Naive thymus-derived CD8-positive, alpha-beta T cell (primary cell): ENCODE measurements at places on chromosomes 5 and 9. TPM values are rescaled to one million over a fixed set of nuclear protein-coding genes. Genes with fewer than 3 reads are reported as not detected.

DNA sequence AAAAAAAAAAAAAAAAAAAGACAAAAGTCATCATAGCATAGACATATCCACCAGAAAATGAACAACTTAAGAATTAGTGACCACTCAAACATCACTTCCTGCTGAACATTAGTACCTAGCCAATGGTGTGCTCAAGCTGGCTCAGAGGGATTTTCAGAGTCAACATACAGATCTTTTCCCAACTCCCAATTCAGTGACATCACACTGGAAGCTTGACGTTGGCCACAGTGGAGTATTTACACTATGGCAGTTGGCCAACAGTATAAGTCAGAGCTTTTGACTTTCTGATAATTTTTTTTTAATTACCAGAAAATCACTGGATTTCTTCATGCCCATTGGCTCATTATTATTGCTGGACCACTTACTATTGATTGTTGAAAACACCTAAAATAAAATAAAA is 383.5 kb downstream of the ARHGEF28 start:
- no peak overlapping the region for H3K27ac ChIP-seq
- H3K4me1 ChIP-seq: no peaks in the 10 kb centered on the region
- no peak overlapping the region for H3K4me3 ChIP-seq

Gene IL13
- not detected for polyA plus RNA-seq

- H3K27ac ChIP-seq: no peak overlapping the region
- H3K36me3 ChIP-seq: no peaks in the 10 kb centered on the region
- no peak for DNase-seq
- no peak overlapping the region for H3K4me3 ChIP-seq
Measured at GRCh38 chr9:81682797-81683196, 6.5 kb downstream of the TLE1 start.

Gene CLIC3
- 30.2 TPM for polyA plus RNA-seq

DNA sequence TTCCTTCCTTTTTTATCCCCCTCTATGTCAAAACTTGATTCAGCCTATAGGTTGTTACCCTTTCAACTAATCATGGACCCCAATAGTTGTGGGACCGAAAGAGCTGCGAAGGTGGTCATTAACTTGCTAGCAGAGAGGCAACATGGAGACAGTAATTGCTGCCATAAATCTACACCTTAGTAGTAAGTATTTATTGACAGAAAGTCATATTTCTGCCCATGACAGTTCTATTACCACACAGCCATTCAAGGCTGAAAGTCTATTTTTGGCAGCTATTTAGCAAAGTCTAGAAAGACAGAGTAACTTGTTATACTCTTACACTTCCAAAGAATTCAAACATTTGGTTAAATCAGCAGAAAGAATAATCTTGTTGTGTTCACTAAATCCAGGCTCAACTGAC is 236.2 kb downstream of the PRELID2 start:
- H3K36me3 ChIP-seq: no peaks in the 10 kb centered on the region
- no peak overlapping the region for H3K4me3 ChIP-seq
- H3K4me1 ChIP-seq: no peaks in the 10 kb centered on the region
- no peaks in the 10 kb centered on the region for H3K27me3 ChIP-seq
- H3K27ac ChIP-seq: no peak overlapping the region

GRCh38 chr5:1468247-1468612 is 23.0 kb upstream of the SLC6A3 start:
- no peaks in the 10 kb centered on the region for H3K4me1 ChIP-seq
- H3K36me3 ChIP-seq: no peaks in the 10 kb centered on the region

Gene FST
- not detected for polyA plus RNA-seq

Gene DAB2
- polyA plus RNA-seq: not detected

GRCh38 chr5:128202320-128202719 is 118.8 kb downstream of the SLC12A2 start:
- H3K36me3 ChIP-seq: no peaks in the 10 kb centered on the region
- H3K4me1 ChIP-seq: peaks cover 25% of the 10 kb centered on the region

- no peak for DNase-seq
- no peaks in the 10 kb centered on the region for H3K36me3 ChIP-seq
- no peaks in the 10 kb centered on the region for H3K4me1 ChIP-seq
- no peak overlapping the region for H3K27ac ChIP-seq
- no peak overlapping the region for H3K4me3 ChIP-seq
Measured at GRCh38 chr9:82726424-82727276, 336.3 kb downstream of the RASEF start.

DNA sequence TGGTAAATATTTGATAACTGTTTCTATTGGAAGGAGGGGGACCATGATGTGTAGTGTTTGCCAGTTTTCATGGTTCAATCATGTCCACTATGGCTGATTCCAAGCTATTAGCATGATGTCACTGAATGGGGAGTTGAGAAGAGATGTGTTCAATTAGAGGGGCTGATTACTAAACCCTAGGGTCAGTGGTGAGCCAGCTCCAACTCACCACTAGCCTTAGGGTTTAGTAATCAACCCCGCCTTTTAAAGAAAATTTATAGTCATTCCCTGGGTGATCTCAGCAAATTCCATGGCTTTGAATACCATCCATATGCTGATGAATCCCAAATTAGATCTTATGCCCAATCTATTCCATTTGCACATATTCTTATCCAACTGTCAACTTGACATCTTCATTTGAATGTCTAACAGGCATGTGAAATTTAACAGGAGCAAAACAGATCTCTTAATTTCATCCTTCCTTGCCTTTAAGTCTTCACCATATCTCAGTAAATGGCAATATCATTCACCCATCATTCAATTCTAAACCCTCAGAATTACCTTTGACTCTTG is 98.8 kb downstream of the GCNT1 start:
- DNase-seq: no peak
- H3K36me3 ChIP-seq: no peaks in the 10 kb centered on the region
- H3K4me3 ChIP-seq: no peak overlapping the region
- no peaks in the 10 kb centered on the region for H3K4me1 ChIP-seq
- H3K27me3 ChIP-seq: no peaks in the 10 kb centered on the region
- H3K27ac ChIP-seq: no peak overlapping the region

DNA sequence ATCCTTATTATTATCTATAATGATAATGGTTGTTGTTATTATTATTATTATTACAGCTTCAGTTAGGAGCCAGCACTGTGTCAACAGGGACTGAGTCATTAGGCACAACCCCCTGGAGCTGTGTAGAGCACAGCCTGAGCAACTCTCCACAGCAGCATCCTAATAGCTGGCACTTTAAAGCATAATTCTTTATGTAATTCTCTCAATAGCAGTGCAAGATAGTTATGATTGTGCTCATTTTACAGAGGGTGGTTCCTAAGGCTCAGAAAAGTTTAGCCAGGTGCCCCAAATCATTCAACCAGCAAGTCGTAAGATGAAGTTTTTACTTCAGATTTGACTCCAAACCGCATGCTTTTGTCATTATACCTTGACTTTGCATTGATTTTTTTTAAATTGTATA is 390.3 kb downstream of the ANXA1 start:
- H3K27me3 ChIP-seq: no peaks in the 10 kb centered on the region
- H3K4me1 ChIP-seq: no peaks in the 10 kb centered on the region
- H3K27ac ChIP-seq: no peak overlapping the region
- no peaks in the 10 kb centered on the region for H3K36me3 ChIP-seq

DNA sequence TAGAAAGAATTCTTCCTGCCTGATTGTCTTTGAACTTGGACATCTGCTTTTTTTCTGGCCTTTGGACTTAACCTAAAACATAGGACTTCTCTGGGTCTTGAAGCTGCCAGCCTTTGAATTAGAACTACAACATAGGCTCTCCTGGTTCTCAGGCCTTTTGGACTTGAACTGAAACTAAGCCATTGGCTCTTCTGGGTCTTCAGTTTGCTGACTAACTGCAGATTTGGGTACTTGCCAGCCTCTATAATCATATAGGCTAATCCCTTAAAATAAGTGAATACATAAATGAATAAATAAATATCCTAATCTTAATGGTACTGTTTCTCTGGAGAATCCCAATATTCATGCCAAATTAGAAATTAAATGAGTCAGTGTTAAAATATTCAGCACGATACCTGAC is 473.4 kb upstream of the PAPPA start:
- no peaks in the 10 kb centered on the region for H3K4me1 ChIP-seq
- peaks cover 3% of the 10 kb centered on the region for H3K27me3 ChIP-seq
- no peaks in the 10 kb centered on the region for H3K36me3 ChIP-seq
- no peak overlapping the region for H3K4me3 ChIP-seq
- no peak for DNase-seq

GRCh38 chr5:95605786-95606185 is 14.1 kb upstream of the GPR150 start:
- no peak for DNase-seq
- no peaks in the 10 kb centered on the region for H3K27me3 ChIP-seq
- H3K36me3 ChIP-seq: peaks cover 30% of the 10 kb centered on the region

DNA sequence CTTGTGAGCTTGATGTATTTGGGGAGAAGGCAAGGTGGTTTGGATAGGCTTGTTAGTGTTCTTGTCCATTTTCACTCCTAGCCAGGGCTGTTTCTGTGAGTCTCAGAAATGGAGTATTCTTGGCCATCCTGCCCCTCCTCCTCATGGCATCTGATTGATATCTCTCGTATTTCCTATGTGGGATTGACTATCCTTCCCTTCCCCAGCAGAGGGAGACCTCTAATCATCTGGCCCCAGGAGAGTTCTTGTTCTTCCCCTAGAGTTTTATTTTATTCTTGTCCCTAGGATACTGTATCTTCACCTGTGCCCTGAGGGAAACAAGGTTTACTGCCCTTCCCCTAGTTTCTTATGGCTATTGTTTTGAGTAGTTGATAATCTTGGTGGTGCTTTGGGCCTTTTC is 114.4 kb downstream of the VPS13A start:
- H3K4me3 ChIP-seq: no peak overlapping the region
- no peak overlapping the region for H3K27ac ChIP-seq
- H3K27me3 ChIP-seq: no peaks in the 10 kb centered on the region
- DNase-seq: no peak
- H3K36me3 ChIP-seq: peaks cover 47% of the 10 kb centered on the region

GRCh38 chr5:1470762-1471211 is 25.5 kb upstream of the SLC6A3 start:
- no peak for DNase-seq
- H3K4me1 ChIP-seq: no peaks in the 10 kb centered on the region
- no peaks in the 10 kb centered on the region for H3K27me3 ChIP-seq
- H3K27ac ChIP-seq: no peak overlapping the region
- no peak overlapping the region for H3K4me3 ChIP-seq

DNA sequence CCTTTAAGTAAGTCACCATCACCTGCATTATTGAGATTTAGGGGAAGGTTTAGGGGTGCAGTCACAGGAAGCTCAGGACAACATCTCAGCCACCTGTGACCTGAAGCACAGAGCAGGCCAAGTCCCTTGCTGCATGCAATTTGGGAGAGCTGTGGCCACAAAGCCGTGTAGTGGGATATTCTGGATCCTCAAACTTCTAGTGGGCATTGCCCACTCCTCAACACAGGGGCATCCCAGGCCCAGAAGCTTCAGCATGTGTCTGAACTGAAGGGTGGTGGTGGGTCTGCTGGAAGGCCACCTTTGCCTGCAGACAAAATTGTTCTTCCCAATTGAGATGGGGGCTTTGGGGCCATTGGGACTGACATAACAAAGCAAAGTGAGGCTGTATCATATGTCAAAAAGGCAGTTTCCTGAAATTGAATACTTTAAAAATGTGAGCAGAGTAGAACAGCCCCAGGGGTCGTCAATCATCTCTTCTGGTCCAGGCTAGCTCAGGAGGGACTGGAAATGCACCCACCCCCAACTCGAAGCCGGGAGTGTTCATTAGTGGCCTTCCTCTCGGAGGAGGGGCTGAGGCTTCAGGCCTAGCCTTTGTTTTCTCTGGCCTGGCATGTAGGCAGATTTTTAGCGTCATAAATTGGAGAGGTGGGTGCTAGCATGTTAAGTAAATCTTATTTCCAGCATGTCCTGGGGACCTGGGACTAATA is 2.8 kb upstream of the GADD45G start:
- H3K27me3 ChIP-seq: peaks cover 9% of the 10 kb centered on the region
- H3K4me1 ChIP-seq: peaks cover 11% of the 10 kb centered on the region
- H3K27ac ChIP-seq: no peak overlapping the region
- no peak overlapping the region for H3K4me3 ChIP-seq
- no peak for DNase-seq
- no peaks in the 10 kb centered on the region for H3K36me3 ChIP-seq

DNA sequence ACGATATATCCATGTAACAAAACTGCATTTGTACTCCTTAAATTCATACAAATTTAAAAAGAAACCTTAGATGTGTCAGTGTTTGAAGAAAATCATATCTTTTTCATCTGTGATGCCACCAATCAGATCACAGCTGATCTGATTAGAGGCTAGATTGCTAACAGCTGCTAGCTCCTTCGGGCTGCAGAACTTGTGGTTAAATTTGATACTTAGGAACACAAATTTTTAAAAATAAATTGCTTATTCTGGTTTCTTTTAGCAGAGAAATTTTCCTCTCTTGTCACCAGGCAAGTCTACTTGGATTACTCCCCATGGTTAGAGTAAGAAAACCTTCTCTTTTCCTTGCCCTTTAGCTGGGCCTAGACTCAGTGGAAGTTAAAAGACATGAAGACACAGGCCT is 94.6 kb upstream of the RANBP6 start:
- no peak for DNase-seq
- H3K27me3 ChIP-seq: no peaks in the 10 kb centered on the region
- no peak overlapping the region for H3K4me3 ChIP-seq
- H3K36me3 ChIP-seq: no peaks in the 10 kb centered on the region
- H3K4me1 ChIP-seq: peaks cover 25% of the 10 kb centered on the region

Gene ADAMTS16
- not detected for polyA plus RNA-seq

Gene NR4A3
- polyA plus RNA-seq: 1.7 TPM

DNA sequence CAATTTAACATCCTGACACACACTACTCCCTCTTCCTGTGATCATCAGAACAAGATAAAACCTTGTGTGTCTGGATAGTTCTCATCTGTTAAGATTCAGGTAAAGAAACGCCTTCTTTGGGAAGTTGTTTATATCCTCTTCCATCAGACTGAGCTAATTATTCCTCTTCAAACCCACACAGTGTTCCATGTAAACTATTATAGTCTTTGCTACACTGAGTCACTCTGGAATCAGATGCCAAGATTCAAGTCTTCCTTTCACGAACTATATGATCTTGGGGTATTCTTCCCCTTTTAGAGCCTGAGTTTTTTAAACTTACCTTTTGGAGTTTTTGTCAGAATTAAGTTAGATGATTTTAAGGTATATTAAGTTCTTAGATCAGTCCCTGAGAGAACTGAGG is 2.0 kb downstream of the OR1J1 start:
- H3K27me3 ChIP-seq: peaks cover 13% of the 10 kb centered on the region
- no peaks in the 10 kb centered on the region for H3K4me1 ChIP-seq
- H3K36me3 ChIP-seq: no peaks in the 10 kb centered on the region
- H3K4me3 ChIP-seq: no peak overlapping the region

Gene PKD2L2
- polyA plus RNA-seq: 0.34 TPM

Gene PCDHA1
- not detected for polyA plus RNA-seq

Gene SPATA31C1
- polyA plus RNA-seq: not detected

DNA sequence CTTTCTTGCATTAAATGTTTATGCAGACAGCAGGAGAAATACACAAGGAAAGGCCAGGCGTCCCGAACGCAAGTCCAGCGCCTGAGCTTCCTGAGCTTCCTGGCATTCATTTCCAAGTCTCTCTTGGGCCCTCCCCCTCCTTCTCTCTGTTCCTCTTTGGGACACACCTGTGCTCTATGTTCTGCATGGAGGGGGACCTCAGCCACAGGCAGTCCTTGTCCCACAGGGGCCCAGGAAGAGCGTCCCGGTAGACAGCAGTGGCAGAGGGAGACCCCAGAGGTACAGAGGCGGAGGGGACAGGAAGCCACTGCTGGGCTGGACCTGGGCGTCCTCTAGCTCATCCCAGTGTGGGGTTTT is 221.3 kb downstream of the C9orf50 start:
- H3K4me1 ChIP-seq: peaks cover 10% of the 10 kb centered on the region
- DNase-seq: no peak
- no peaks in the 10 kb centered on the region for H3K36me3 ChIP-seq

Gene CCDC171
- 0.80 TPM for polyA plus RNA-seq
